Placental pericyte (primary cell): ENCODE measurements at places on chromosomes 5 and 9. TPM values are rescaled to one million over a fixed set of nuclear protein-coding genes. Genes with fewer than 3 reads are reported as not detected.

BSPRY gene
- total RNA-seq, result not detected in 2 replicates

TRPM6 gene
- total RNA-seq, result under 0.01 TPM in 2 replicates

TOR4A gene
- total RNA-seq, result 48.1 and 108 TPM in 2 replicates

ALDH7A1 gene
- total RNA-seq, result 18.6 and 20.8 TPM in 2 replicates

PRELID2 gene
- 10.5 and 13.7 TPM in 2 replicates for total RNA-seq

ZNF454 gene
- 0.86 and 2.0 TPM in 2 replicates for total RNA-seq

ZNF300 gene
- 4.4 and 5.9 TPM in 2 replicates for total RNA-seq

GNA14 gene
- total RNA-seq, result 0.43 and 1.3 TPM in 2 replicates

SPINK4 gene
- 1.3 and 1.8 TPM in 2 replicates for total RNA-seq

PCDHA11 gene
- total RNA-seq, result 0.57 TPM in 1 of 2 replicates, not detected in the other

SPINK14 gene
- not detected in 2 replicates for total RNA-seq

ACTBL2 gene
- 1.8 and 3.3 TPM in 2 replicates for total RNA-seq

RNF130 gene
- total RNA-seq, result 8.9 and 9.2 TPM in 2 replicates

LYSMD3 gene
- 21.6 and 25.2 TPM in 2 replicates for total RNA-seq

PCDHGC5 gene
- total RNA-seq, result 3.9 and 6.6 TPM in 2 replicates
